ENCODE measurements at places on chromosomes 6 and 20. TPM values are rescaled to one million over a fixed set of nuclear protein-coding genes. Genes with fewer than 3 reads are reported as not detected.

ZNF318 gene
- total RNA-seq = 8.0 TPM

LY86 gene
- 13.4 TPM for total RNA-seq

PDYN gene
- total RNA-seq = 0.33 TPM

SYS1 gene
- 15.2 TPM for total RNA-seq

MYT1 gene
- total RNA-seq = 0.19 TPM

BACH2 gene
- total RNA-seq = 12.3 TPM

BFSP1 gene
- 0.57 TPM for total RNA-seq

GRCh38 chr6:17334265-17334664 is 53.1 kb downstream of the RBM24 start:
- H3K27me3 ChIP-seq = no peaks in the 10 kb centered on the region
- H3K36me3 ChIP-seq = no peaks in the 10 kb centered on the region
- H3K27ac ChIP-seq = no peak overlapping the region
- H3K4me3 ChIP-seq = no peak overlapping the region
- no peak for DNase-seq
- no peaks in the 10 kb centered on the region for H3K4me1 ChIP-seq

DNA sequence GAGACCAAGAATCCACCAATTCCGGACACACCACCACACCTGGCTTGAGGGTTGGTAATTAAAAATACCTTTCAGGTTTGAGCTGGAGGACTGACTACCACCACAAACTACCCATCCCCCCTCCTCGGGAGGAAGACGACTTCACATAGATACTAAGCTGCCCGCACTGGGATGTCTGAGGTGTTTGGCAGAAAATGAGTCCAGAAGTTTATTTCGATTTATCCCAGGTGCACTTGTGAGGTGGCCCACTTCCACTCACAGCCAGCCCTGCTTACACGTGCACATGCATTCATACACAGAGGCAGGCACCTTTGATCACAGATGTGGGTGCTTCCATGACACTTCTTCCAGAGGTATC is 187.1 kb downstream of the ID4 start:
- DNase-seq = no peak
- no peaks in the 10 kb centered on the region for H3K27me3 ChIP-seq
- H3K36me3 ChIP-seq = no peaks in the 10 kb centered on the region
- no peak overlapping the region for H3K27ac ChIP-seq

DNA sequence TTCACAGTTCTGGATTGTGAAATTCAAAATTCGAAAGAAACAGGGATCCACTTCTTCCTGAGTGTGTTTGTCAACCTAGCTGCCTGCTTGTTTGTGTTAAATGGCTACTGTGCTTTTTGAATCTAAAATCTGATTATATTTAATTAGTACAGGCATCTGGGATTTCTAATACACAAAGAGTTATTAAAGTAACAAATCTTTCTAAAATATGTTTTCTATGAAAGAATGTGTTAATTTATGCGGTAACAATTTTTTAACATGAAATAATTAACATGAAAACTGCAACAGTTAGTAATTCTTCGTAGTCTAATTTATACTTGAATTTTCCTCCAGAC is 81.2 kb upstream of the TRAF3IP2 start:
- H3K36me3 ChIP-seq = peaks cover 82% of the 10 kb centered on the region
- no peaks in the 10 kb centered on the region for H3K27me3 ChIP-seq
- no peak overlapping the region for H3K4me3 ChIP-seq
- no peak overlapping the region for H3K27ac ChIP-seq

- peak overlapping the region; percentile 95 for H3K27ac ChIP-seq
- H3K4me3 ChIP-seq = peak overlapping the region; percentile 83
- H3K27me3 ChIP-seq = no peaks in the 10 kb centered on the region
- H3K36me3 ChIP-seq = no peaks in the 10 kb centered on the region
- peak; percentile 52 for DNase-seq
- H3K4me1 ChIP-seq = peaks cover 28% of the 10 kb centered on the region
Observed at GRCh38 chr6:137218473-137218916, 690 bp downstream of the IFNGR1 start.

DNA sequence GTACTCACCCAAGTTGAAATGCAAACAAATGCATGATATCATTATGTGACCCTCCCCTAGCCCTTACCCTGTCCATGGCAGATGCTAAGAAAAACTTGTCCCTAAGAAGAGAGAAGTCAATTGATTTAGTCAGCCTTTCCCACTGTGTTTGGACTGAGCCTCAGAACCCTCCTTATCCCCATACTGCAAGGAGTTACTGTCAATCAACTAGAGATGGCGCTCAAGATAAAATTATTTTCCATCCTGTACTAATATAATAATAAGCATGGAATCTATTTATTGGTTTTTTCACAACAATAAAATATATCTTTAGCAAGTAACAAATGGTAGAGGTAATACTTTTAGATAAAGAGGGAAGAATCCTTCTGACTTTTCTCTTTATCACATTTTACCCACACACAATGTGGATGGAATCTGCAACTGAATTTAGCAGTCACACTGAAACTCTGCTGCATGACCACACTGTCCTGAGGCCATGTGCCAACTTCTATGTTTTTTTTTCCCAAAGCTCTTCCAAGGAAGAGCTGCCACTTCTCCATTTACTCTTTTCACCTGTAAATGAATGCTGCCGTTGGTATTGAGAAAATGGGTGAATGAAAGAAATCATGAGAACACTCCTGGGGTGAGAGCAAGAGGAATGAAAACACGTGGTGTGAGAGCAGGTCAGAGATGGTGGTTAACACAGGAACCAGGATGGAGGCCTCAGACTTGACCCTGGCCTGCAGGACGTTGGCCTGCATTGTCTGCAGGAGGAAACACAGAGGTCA is 10.5 kb downstream of the NT5E start:
- DNase-seq = no peak
- no peaks in the 10 kb centered on the region for H3K27me3 ChIP-seq
- H3K27ac ChIP-seq = peak overlapping the region; percentile 65
- peaks cover 2% of the 10 kb centered on the region for H3K4me1 ChIP-seq

GRCh38 chr6:149580880-149581279 is 14.7 kb downstream of the GINM1 start:
- no peak overlapping the region for H3K4me3 ChIP-seq
- DNase-seq = no peak
- H3K4me1 ChIP-seq = no peaks in the 10 kb centered on the region
- H3K27ac ChIP-seq = no peak overlapping the region
- H3K27me3 ChIP-seq = no peaks in the 10 kb centered on the region
- H3K36me3 ChIP-seq = peaks cover 10% of the 10 kb centered on the region

- H3K36me3 ChIP-seq = no peaks in the 10 kb centered on the region
- no peak overlapping the region for H3K27ac ChIP-seq
- no peak overlapping the region for H3K4me3 ChIP-seq
- no peaks in the 10 kb centered on the region for H3K4me1 ChIP-seq
- DNase-seq = no peak
- H3K27me3 ChIP-seq = no peaks in the 10 kb centered on the region
Observed at GRCh38 chr20:12627485-12627884, 381.3 kb upstream of the SPTLC3 start.

- H3K4me1 ChIP-seq = no peaks in the 10 kb centered on the region
- no peak for DNase-seq
- H3K36me3 ChIP-seq = peaks cover 35% of the 10 kb centered on the region
- H3K27me3 ChIP-seq = peaks cover 5% of the 10 kb centered on the region
- no peak overlapping the region for H3K27ac ChIP-seq
Observed at GRCh38 chr20:58998656-58999055, 8.4 kb downstream of the CTSZ start.

GRCh38 chr6:113120582-113121285 is 736.4 kb upstream of the MARCKS start:
- H3K4me1 ChIP-seq = no peaks in the 10 kb centered on the region
- H3K36me3 ChIP-seq = no peaks in the 10 kb centered on the region
- DNase-seq = no peak
- H3K4me3 ChIP-seq = no peak overlapping the region

- H3K4me1 ChIP-seq = no peaks in the 10 kb centered on the region
- H3K36me3 ChIP-seq = peaks cover 66% of the 10 kb centered on the region
- no peak for DNase-seq
- no peak overlapping the region for H3K27ac ChIP-seq
- no peak overlapping the region for H3K4me3 ChIP-seq
Observed at GRCh38 chr6:160106701-160107100, 14.9 kb upstream of the SLC22A1 start.

GRCh38 chr20:64205611-64206026 is 41.4 kb downstream of the MYT1 start:
- H3K4me1 ChIP-seq = no peaks in the 10 kb centered on the region
- H3K27me3 ChIP-seq = peaks cover 2% of the 10 kb centered on the region
- no peaks in the 10 kb centered on the region for H3K36me3 ChIP-seq
- H3K27ac ChIP-seq = no peak overlapping the region

DNA sequence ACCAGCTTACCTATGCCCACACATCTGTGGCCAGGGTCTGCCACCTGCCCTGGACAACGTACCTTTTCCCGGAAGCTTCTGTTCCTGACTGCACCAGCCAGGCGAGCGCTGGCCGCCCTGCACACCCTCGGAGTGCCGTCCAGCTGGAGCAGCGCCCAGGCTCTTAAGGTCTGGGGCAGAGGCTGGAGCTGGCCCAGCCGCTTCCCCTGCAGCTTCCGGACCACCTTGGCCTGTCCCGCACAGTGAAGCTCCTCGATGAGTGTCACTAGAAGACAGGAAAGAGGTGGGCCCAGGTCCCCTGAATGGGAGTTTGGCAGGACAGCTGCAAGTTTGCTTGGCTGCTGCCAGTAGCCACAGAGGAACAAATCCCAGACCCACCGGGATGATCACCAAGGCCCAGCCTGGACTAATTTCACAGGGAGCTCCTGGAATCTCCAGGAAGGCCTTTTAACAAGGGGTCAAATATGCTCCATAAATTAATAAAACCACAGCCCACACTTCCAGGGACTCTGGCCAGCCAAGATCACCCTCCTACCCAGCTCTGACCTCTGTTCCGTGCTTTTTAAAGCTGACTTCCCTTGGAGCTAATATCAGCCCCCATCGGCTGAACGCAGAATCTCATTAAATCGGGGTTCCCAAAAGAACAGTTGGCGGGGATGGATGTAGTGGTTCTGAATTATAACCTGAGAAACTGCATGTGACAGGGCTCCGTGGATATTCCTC is 82.3 kb downstream of the PTPN1 start:
- H3K36me3 ChIP-seq = peaks cover 6% of the 10 kb centered on the region
- H3K27me3 ChIP-seq = peaks cover 2% of the 10 kb centered on the region
- no peak overlapping the region for H3K27ac ChIP-seq
- no peak overlapping the region for H3K4me3 ChIP-seq
- no peaks in the 10 kb centered on the region for H3K4me1 ChIP-seq

DNA sequence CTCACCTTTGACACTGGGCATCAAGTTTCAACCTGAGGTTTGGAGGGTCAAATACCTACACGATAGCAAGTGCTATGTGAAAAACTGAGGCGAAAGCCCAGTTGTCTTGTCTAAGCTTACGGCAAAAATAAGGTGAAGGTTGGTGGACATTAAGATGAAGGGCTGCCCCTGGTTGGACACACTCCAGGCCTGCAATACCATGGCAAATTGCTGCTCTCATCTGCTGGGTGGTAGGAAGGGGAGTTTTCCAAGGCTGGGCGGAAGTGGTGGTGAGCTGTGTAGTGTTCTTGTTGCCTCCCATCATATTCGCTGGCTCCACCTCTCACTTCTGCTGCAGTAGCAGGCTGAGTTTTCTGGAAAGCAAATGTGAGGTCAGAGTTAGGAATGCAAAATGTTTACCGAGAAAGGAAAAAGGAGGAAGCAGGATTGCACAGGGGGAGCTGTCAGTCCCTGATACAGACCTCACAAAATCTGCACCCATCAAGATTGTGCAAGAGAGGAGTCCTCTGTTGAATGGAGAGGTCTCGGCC is 33.7 kb downstream of the SCP2D1 start:
- H3K27ac ChIP-seq = no peak overlapping the region
- H3K36me3 ChIP-seq = no peaks in the 10 kb centered on the region
- no peaks in the 10 kb centered on the region for H3K4me1 ChIP-seq
- no peak for DNase-seq

DNA sequence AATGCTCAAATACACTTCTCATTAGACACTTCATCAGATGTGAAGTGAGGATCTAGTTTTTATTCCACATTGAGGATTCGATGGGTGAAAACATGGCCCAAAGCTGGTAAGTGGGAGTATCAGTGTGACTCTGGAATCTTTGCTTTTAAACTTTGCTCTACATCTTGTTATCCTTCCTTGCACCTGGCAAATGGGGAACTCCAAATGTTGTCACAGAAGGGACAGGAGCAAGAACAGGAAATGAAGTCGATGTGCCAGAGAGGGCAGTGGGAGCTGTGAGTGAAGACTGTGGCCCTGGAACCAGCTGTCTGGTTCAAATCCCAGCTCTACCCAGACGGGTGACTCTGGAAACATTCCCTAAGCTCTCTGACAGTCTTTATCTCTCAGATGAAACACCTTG is 86.7 kb upstream of the AGPAT4 start:
- no peaks in the 10 kb centered on the region for H3K4me1 ChIP-seq
- DNase-seq = no peak
- no peaks in the 10 kb centered on the region for H3K27me3 ChIP-seq
- no peak overlapping the region for H3K4me3 ChIP-seq
- H3K27ac ChIP-seq = no peak overlapping the region

DNA sequence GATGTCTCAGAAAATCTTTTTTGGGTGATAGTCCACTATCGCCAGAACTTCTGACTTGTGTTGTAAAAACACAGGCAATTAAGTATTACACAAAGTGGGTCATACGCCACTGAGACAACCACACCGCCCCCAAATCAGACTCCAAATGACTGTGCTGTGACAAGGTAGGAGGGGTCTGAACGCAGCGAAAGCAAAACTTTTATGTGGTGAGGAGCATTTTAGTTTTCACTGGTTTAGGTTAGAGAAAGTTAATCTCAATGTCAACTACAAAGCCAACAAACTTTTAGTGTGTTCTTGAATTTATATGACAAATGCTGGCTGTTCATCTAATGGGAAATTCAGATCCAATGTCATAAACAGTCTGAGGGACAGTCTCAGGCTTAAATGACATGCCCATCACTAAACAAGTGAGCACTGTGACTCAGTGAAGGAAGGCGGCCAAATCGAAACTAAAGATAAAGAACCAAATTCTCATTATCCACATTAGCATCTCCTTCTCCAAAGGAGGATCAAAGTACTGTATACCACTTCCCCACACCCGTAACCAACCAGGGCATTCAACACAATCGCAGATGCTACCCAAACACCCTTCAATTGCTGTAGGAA is 186.7 kb downstream of the GJA10 start:
- peaks cover under 1% of the 10 kb centered on the region for H3K36me3 ChIP-seq
- peak overlapping the region; percentile 28 for H3K4me3 ChIP-seq
- H3K4me1 ChIP-seq = peaks cover 56% of the 10 kb centered on the region
- no peaks in the 10 kb centered on the region for H3K27me3 ChIP-seq
- peak overlapping the region; percentile 57 for H3K27ac ChIP-seq

GRCh38 chr20:56928007-56928406 is 298.9 kb downstream of the TFAP2C start:
- no peak overlapping the region for H3K4me3 ChIP-seq
- H3K4me1 ChIP-seq = no peaks in the 10 kb centered on the region
- H3K27ac ChIP-seq = no peak overlapping the region
- peaks cover 47% of the 10 kb centered on the region for H3K27me3 ChIP-seq
- no peak for DNase-seq
- H3K36me3 ChIP-seq = no peaks in the 10 kb centered on the region

DNA sequence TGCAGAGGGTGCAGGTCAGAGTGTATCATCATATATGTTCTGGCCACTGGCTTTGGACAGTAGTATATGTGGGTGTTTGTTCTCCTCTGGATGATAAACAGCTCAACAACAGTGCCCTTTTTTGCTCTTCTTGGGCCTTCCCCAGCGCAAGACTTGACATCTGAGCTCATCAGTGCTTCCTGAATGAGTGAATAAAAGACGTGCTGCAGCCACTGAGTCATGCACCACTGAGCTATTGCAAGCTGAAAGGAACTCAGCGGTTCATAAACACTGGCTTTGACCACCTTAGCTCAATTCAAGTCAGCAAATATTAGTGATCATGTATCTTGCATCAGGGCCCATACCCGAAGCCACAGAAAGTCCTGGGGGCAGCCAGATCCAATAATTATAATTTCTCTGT is 105.3 kb upstream of the KCNG1 start:
- peaks cover 2% of the 10 kb centered on the region for H3K4me1 ChIP-seq
- no peak overlapping the region for H3K27ac ChIP-seq
- no peak overlapping the region for H3K4me3 ChIP-seq

Data from thymus (tissue), 14 donors.